ENCODE measurements at places on chromosomes 1 and 21. TPM values are rescaled to one million over a fixed set of nuclear protein-coding genes. Genes with fewer than 3 reads are reported as not detected.

DNA sequence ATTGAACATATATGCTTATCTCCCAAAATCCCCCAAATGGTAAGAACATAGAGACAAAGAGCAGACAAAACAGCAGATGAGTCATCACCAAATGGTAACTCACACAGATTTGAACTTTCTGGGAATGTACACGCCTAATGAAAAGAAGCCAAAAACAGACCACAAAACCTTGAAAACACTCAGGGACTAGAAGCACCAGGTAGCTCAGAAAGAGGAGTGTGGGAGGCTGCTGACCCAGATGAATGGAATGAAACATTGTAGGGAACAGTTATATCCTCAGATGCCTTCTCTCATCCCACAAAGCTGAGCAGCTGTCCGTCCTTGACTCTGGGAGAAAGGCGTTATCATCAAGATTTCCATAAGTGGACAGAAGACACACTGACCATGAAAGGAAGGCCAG, 307.0 kb upstream of the USP25 start:
- DNase-seq: no peak

- DNase-seq: no peak
Observed at GRCh38 chr1:24970399-24970753, 40.3 kb upstream of the RUNX3 start.

GRCh38 chr1:13832100-13832499, 132.1 kb downstream of the PRDM2 start:
- no peak for DNase-seq

CELSR2 gene
- total RNA-seq: 41.8 TPM

CELF3 gene
- total RNA-seq: 31.4 TPM
